Activated CD4-positive, alpha-beta T cell treated with anti-CD3 and anti-CD28 coated beads for 4 hours (primary cell): ENCODE measurements at places on chromosomes 4 and X.

DNA sequence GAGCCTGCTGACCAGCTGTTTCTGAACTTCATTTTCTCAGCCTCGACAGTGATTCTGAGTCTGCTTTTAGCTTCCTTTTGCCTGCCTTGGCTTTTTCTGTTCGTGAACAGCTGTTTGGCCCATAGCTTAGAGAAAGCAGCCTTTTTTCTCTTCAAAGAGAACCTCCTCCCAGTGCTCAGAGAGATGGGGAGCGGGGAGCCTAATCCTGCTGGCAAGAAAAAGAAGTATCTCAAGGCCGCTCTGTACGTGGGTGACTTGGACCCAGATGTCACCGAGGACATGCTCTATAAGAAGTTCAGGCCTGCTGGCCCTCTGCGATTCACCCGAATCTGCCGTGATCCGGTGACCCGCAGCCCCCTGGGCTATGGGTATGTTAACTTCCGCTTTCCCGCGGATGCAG is 756 bp downstream of the PABPC5 start:
- no peak for DNase-seq

- no peak for DNase-seq
Observed at GRCh38 chrX:153440556-153441135, 5.2 kb downstream of the TREX2 start.

DNA sequence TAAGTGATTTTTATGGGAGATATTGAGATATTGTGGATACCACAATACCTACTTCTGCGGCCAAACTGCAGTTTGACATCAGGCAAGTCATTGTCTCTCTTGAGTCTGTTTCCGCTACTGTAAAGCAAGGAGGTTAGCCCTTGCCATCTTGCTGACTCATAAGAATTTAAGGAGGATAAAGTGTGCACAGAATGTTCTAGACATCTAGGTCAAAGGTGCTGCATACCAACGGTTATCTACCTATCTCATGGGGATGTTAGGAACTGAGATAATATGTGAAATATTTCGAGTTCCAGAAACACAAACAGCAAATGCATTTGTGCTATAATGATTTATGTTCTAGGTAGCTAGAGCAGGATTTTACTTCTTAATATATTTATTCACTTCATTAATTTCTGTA is 211.5 kb upstream of the NR3C2 start:
- no peak for DNase-seq

DNA sequence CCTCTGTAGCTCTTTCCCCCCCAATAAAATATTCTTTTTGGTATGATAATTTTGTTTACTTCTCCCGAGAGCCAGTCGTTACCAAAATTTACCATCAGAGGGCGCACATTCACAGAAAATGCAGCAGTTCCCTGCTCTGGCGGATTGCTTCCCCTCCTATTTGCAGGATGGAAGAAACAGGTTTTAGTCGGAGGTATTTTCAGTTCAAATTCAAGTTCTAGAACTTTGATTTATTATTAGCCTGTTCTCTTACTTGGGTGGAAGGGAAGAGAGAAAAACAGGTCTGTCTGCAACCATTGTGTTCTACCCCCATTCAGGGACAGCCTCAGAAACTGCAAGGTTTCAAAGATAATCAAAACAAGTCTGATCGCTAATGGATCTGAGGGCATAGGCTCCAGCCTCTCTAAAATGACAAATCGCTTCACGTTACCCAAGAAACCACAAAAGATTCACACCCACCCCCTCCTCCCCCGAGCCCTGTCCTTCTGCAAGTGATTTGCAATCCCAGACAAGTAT is 263.8 kb upstream of the RPS6KA3 start:
- peak; percentile 66 for DNase-seq
